Activated CD4-positive, alpha-beta T cell treated with anti-CD3 and anti-CD28 coated beads for 1 hour (primary cell): ENCODE measurements at places on chromosomes 6 and 20.

GRCh38 chr6:119966484-119966883 is 616.9 kb upstream of the MAN1A1 start:
- DNase-seq, result no peak

GRCh38 chr20:25360631-25361286 is 29.9 kb downstream of the ABHD12 start:
- no peak for DNase-seq

GRCh38 chr6:27293436-27294098 is 18.5 kb downstream of the POM121L2 start:
- DNase-seq, result no peak

GRCh38 chr6:93219447-93219846 is 199.9 kb downstream of the EPHA7 start:
- DNase-seq, result no peak

- no peak for DNase-seq
Measured at GRCh38 chr6:17331238-17331637, 50.1 kb downstream of the RBM24 start.

DNA sequence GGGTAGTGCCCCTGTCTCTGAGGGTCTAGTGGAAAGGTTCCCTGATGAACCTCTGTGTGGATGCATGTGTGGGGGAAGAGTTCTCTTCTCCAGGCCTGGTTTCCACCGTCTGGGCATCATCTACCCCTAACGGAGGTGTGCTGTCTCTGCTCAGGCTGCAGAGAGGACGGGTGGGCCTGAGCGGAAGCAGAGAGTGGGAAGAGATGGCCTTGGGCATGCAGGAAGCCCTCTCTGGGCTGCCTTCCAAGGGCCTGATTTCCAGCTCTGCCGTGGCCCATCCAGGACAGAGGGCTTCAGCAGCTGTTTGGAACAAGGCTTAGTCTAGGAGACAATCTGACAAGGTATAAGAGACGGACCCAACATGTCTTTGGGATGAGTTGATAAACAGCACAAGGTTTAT is 220.1 kb upstream of the DTNBP1 start:
- DNase-seq, result no peak

- no peak for DNase-seq
Measured at GRCh38 chr20:11302436-11302835, 615.3 kb upstream of the BTBD3 start.
